SK-N-SH (cell line): ENCODE measurements at places on chromosomes 2 and 18. TPM values are rescaled to one million over a fixed set of nuclear protein-coding genes. Genes with fewer than 3 reads are reported as not detected.
A peak's percentile ranks its signal among the peaks of the same experiment; 100 is the strongest.

- no peak for DNase-seq
Observed at GRCh38 chr2:146666340-146666739, 1178.5 kb upstream of the ACVR2A start.

The UGT1A8 gene
- polyA plus RNA-seq, result not detected in 2 replicates

GRCh38 chr18:7177116-7177744, 53.7 kb upstream of the LRRC30 start:
- peak; percentile 86 for DNase-seq

The GALNT13 gene
- 0.33 and 0.86 TPM in 2 replicates for polyA plus RNA-seq

The SLC39A10 gene
- polyA plus RNA-seq, result 12.3 and 19.3 TPM in 2 replicates

DNA sequence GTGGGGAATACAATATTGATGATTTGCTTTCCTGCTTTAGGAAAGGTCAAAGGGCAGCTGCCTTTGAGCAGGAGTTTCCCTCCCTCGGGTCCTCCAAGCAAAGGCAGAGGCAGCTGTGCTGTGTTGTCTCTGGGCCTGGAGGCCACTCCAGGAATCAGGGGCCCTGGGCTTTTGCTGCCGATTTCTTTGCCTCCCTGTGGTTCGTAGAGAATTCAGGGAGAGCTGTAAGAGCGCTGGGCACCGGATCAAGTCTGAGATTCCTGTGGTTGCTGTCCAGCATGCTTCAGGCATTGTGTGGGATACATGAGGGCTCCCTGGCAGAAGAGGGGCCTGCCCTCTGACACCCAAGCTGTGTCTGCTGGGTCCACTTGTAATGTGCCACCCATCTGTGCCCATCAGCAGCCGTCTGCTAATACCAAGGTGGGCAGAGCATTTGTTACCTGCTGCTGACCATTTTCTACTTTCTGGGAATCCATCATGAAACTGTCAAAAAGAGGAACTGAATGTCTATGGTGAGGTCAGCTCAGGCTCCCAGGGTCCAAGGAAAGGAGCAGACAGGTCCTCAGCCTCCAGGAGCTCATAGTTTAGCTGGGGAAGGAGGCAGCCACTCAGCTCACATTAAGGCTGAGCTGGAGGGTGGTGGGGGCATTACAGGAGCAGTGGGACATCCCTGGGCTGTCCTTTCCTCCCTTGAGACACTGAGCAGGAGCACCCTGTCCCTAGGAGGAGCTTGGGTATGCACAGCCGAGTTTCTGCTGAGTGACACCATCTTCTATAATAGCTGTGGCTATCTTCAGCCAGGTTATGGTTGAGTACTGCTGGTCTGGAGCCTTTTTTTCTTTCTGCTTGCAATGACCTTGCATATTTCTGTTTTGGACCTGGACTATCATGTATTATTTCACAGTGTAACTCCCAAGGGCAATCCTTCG, 68.5 kb downstream of the CTIF start:
- no peak for DNase-seq

DNA sequence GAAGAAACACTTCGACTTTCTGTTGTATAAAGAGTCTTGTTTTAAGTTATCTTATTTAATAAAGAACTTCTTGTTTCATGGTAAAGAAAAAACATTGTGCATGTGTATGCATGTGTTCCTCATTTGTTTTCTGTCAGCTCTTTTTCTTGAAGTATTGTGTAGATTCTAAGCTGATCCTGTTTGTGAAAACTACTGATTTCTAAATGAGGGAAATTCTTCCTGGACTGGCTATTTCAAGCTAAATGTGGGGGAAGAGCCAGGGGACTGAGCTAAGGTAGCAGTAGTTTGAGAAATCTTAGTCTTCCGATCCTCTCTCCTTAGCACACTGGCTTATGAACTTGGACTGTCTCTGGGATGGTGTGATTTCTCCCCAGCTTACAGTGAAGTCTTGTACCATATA, 56.4 kb upstream of the RBMS1 start:
- no peak for DNase-seq

DNA sequence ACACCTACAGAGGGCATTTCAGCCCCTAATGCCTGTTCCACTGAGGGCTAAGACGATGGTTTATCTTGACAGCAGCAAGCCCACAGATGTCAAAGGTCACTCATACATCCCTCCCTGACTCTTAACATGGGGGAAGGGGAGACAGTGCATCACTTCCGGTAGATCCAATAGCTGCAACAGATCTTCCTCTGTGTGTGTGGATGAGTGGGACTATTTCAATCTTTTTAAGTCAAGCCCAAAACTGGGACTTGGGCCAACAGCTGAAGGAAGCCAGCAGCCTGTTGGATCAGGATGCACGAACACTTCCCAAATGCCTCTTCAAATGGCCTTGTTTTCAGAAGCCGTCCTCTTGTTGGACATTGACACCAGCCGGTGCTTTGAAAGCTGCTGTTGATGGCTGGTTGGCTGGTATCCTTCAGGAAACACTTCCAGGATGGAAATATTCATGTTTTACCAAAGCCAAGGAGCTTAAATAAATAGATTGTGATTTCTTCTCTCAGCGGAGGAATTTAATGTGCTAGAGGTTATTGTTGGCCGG, 59.2 kb downstream of the IL1R2 start:
- no peak for DNase-seq

DNA sequence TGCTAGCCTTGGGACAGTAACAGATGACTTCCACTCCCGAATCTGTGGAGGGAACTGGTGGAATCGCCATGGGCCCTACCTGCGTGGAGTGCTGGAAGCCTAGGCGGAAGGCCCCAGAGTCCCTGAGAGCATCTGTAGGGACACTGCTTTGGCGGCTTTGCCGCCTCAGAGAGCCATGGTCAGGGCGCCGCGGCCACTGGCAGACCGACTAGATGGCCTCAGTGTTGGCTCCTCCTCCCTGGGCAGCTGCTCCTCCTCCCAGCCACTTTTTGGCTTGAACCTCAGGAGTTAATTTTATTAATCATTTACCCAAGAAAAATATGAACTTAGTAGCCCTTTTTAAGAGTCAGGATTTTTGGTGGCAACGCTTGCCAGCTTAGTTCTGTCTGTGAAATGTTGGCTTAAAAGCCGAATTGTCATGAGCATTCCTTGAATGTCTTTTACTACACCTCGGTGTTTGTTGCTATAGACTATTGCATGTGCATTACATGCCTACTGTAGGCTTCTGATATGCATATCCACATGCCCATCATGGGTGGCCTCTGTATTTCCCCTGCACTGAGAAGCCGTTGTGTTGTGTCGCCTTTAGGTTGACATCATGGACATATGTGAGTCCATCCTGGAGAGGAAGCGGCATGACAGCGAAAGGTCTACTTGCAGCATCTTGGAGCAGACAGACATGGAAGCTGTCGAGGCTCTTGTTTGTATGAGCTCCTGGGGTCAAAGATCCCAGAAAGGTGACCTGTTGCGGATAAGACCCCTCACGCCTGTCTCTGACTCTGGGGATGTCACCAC, 2.4 kb downstream of the KLF11 start:
- DNase-seq, result no peak

The GPR75 gene
- 1.8 and 2.4 TPM in 2 replicates for polyA plus RNA-seq

- DNase-seq, result no peak
Observed at GRCh38 chr2:23536326-23536725, 151.3 kb downstream of the KLHL29 start.

DNA sequence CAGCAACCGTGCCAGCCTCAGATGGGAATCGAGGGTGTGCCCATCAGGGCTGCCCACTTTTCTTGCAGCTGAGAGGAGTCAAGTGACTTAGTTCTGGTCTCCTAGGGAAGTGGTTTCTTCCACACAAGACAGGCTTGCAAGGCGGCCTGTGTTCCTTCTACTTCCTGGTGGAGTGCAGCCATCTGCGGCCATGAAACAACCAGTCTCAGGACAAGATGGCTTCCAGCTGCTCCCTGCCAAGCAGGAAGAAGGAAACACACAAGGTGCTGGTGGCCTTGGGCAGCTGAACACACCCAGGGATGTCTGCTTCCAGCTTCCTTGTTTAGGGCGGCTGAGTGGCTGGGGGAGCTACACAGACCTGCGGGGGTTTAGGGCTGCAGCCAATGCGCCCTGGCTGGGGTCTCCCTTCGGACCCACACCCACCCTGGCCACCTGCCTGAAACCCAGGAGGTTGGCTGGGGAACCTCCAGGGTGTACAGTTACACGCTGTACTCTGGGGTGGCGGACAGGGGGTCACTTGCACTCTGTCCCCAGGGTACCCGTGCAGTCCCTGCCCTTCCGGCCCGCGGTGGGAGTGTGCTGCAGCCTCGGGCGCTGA, 34.7 kb downstream of the PTPN18 start:
- DNase-seq, result no peak

DNA sequence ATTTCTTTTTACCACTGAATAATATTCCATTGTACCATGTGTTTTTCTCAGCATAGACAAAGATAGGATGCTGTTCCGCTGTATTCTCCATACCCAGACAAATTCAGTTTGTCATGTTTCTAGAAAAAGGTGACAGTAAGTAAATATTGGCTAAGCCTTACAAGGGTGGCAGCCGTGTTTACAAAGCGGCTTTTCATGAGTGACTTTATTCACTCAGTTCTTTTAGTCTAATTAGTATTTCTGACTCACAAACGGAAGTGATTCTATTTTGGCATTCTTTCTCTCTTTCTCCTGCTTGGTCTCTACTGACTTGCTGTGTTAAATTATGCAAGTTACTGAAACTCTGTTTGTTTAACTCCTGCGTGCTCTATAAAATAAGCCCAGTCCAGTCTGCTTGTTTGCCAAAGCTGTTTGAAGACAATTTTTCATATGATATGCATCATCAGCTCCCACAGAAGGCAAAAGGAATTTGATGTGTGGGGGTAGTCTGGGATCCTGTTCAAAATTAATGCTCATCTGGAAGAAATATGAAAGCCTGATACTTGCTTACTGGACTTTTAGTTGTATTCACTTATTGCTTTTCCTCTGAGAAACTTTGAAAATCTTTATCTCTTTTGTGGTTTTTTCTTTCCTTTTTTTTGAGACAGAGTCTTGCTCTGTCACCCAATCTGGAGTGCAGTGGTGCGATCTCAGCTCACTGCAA, 2.3 kb upstream of the PLEKHH2 start:
- no peak for DNase-seq

DNA sequence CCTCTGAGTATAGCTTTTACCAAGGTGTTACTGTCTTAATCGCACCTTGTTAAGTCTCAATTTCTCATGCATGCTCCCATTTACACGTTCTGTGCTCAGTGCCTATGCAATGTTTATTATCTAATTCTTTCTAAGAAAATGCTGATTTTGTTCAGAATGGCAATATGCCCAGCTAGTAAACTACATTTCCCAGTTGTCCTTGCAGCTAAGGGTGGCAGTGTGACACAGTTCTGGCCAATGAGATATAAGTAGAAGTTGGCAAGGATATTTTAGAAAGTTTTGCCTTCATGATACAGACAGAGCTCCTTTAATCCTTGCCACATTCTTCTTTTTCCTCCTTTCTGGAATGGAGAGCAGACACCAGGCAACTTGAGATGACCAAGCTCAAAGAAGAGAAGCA, 45.3 kb downstream of the POLE4 start:
- no peak for DNase-seq

The LIPG gene
- polyA plus RNA-seq, result 3.2 and 4.4 TPM in 2 replicates

The PMAIP1 gene
- polyA plus RNA-seq, result 74.5 and 76.9 TPM in 2 replicates

The TRIM43 gene
- polyA plus RNA-seq, result 0.23 and 0.39 TPM in 2 replicates

The NHEJ1 gene
- 16.3 and 21.0 TPM in 2 replicates for polyA plus RNA-seq

The UBE2E3 gene
- polyA plus RNA-seq, result 62.9 and 71.1 TPM in 2 replicates

The GAL3ST2 gene
- polyA plus RNA-seq, result 0.10 and 0.15 TPM in 2 replicates

- no peak for DNase-seq
Observed at GRCh38 chr2:135149251-135149650, 97.2 kb downstream of the RAB3GAP1 start.

GRCh38 chr2:79975791-79976565, 328.6 kb downstream of the LRRTM1 start:
- DNase-seq, result no peak

The TMEM178A gene
- 0.60 and 0.84 TPM in 2 replicates for polyA plus RNA-seq

The PROM2 gene
- polyA plus RNA-seq, result 0.38 and 0.49 TPM in 2 replicates

DNA sequence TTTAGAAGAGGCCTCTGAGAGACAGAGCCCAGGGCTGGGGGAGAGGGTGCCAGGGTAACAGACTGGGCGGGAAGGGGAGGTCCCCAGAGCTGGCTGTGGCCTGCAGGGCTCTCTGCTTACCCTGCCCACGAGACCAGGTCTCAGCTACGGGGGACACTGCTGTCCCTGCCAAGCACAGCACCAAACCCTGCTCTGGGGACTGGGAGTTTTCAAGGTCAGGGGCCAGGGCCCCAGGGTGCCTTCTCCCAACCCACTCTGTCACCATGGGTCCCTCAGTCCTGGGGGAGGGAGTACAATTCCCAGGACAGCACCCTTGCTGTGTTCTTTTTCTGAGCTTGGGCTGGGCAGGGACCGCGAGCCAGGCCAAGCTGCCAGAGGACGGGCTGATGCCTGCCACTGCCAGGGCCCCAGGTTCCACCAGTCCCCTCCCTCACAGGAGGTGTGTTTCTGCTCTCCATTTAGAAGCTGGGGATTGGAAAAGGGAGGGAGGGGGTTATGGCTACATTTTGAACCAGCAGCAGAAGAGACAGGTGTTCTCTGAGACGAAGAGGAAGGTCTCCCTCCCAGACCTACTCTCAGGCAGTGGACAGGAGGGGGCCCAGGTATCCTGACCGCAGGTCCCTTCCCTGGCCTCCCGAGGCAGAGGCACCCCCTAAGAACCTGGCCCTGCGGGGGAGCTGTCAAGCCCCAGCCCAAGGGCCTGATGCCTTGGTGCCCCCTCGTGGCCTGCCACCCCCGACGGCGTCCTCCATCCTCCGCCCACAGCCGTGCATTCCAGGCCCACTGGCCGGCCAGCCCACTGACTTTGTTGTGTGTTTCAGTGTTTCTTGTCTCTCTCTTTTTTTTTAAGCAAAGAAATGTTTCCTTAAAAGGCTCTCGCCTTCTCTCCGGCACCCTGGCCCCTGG, 80.4 kb downstream of the TNS1 start:
- peak; percentile 73 for DNase-seq

- DNase-seq, result no peak
Observed at GRCh38 chr18:26875040-26875654, 9.6 kb upstream of the AQP4 start.

DNA sequence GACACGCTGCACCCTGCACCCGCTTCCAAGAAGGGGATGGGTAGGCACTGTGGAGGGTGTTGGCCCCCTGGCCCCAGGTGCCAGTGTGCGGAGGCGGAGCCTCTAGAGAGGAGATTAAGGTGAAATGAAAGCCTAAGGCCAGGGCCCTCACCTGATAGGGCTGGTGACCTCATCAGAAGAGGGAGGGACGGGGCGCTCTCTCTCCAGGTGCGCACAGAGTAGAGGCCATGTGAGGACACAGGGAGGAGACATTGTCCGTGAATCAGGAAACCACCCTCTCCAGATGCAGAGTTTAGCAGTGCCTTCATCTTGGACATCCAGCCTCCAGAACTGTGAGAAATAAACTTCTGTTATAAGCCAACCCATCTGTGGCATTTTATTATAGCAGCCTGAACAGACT, 62.3 kb downstream of the PSMG2 start:
- DNase-seq, result no peak

- no peak for DNase-seq
Observed at GRCh38 chr2:153165021-153165420, 313.5 kb downstream of the RPRM start.

- DNase-seq, result no peak
Observed at GRCh38 chr2:225027061-225027762, 15.1 kb downstream of the DOCK10 start.

The SERPINB3 gene
- 0.07 TPM in 1 of 2 replicates, not detected in the other for polyA plus RNA-seq

DNA sequence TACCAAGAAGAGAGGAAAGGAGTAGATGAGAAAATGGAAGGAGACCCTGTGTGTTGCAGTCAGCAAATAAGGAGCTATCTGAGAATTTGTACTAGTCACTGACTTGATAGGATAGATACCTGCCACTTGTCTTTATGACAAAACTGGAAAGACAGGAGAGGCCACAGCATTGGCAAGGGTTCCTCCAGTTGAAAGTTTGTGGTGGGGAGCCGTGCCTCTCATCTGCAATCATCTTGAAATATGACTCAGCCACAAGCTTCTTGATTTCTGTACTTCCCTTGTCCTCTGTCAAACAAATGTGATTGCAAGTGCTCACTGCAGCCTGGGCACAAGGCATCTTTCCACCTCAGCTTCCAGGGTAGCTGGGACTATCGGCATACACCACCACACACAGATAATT, 99.1 kb downstream of the GREB1L start:
- DNase-seq, result no peak
